Urinary bladder (tissue), 4 donors: ENCODE measurements at places on chromosomes 13 and 19. TPM values are rescaled to one million over a fixed set of nuclear protein-coding genes. Genes with fewer than 3 reads are reported as not detected.

- no peak for DNase-seq
Measured at GRCh38 chr19:55188625-55189024, 8.5 kb upstream of the SYT5 start.

DNA sequence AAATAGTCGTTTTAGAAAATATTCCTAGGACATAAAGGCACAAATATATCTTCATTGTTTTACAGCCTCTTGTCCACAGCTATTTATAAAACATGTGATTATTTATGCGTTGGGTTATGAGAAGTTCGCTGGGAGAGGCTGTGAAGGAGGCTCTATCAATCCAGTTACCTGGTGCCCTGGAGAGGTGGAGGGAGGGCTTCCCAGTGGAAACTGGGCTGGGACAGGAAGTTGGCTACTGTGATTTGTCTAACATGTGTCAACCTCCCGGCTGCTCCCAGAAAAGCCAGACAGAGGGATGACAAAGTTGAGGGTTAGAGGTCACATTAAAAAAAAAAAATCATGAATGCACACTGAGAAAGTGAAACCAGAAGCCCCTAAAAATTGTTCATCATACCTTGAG is 346.5 kb downstream of the ZNF536 start:
- no peak for DNase-seq

DNA sequence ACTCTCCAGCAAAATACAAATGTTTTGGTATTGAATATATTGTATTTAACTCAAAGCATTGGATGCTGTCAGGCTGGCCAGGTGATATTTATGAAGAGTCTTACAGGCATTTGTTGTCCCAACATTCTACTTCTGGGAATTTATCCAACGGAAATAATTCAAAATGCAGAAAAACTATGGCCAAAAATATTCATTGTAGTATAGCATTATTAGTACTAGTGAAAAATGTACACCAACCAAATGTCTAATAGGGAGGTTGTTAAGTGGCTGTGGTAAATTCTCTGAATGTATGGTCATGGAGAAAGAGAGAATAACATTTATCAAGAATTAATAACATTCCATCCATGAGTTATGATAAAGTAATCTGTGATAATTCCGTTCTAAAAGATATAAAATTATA is 38.6 kb upstream of the GAS6 start:
- DNase-seq: no peak

DNA sequence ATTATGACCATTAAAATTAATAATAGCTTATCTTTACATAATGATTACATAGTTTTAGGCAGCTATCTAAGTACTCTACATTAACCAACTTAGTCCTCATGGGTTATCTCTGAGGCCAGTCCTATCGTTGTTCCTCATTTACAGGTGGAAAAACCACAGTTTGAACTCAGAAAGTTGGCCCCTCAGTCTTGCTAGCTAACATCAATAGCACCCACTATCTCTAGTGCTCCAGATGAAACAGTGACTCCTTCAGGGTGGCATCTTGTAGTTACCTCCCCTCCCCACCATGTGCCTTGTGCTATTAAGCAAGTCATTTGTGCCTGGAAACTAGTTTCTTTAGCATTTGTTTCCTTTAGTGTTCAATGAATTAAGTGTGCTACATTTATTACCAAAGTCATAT is 1086.7 kb downstream of the EFNB2 start:
- DNase-seq: no peak

DNA sequence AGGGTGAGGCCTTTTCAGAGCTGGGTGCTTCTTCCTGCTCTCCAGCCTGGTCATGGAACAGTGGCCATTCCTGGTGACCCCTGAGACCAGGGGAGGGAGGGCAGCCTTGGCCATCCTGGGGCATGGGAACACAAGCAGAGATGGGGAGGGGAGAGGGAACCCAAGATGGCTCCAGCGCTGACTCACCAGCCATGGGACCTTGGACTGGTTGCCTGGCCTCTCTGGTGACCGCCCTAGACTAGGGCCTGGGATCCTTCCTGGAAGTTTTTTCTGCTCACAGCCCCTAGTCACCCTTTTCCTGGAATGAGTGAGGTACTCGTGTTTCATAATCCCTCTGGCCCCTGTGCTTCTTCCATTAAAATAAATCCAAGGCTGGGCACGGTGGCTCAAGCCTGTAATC is 3.3 kb upstream of the OPA3 start:
- DNase-seq: no peak

GRCh38 chr13:108775597-108775996 is 146.2 kb downstream of the MYO16 start:
- DNase-seq: no peak

APOC4 gene
- total RNA-seq: not detected

NPAS1 gene
- total RNA-seq: 0.16 TPM
